Suppressor macrophage (primary cell): ENCODE measurements at places on chromosomes 4 and X.

DNA sequence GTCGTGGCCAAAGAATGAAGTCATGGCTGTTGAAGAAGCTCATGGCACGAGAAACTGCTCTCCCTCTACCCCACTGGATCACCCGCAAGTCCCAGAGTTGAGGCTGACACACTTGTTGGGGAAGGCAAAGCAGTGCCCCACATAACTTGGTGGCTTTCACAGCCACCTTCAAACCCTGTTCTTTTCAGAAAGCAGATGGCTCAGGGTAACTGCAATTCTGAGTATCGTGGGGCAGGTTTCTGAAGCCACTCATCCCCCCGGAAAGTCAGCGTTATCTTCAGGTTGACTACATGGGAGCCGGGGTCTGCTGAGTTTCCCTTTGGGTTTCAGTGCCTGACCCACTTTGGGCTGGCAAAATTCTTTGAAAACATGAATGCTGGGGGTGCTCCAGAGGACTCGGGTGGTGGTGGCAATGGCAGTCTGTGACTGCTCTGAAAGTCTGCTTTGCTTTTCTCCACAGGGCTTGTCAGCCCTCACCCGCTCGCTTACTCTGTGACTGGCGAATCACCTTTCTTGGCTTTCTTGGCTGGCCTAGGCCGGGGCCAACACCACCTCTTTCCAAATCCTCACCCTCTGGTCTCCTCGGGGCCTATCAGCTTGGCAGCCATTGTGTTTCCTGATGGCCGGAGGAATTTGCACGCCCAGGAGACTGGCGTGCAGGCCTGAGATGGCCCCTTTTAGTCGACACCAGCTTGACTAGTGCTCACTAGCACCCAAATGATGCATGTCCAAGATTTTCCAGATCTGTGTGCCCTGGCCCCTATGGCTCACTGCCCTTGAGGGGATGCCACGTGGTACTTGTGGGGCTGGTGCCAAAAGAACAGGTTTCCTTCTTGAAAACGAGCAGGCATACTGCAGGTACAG is 7.3 kb downstream of the PPP1R3F start:
- DNase-seq, result no peak

- no peak for DNase-seq
Observed at GRCh38 chr4:82753238-82753637, 45.4 kb downstream of the SCD5 start.

- DNase-seq, result no peak
Observed at GRCh38 chrX:133175605-133176004, 42.5 kb downstream of the TFDP3 start.

DNA sequence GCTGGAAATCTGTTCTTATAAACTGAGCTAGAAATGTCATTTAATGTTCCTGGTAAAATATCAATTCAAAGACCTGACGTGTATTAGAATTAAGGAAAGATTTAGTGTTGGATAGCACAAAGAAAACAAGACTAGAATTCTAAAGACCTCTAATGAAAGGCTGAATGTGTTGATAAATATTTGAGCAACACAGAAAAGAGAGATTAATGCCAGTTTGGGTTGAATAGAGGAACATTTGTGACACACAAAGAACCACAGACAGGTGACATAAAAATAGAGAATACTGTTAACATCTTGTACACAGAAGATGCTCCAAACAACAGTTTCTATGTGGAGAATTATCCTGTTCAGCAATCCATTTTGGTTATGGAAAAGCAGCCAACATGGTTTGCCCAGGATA is 222.1 kb upstream of the GALNT7 start:
- DNase-seq, result no peak

GRCh38 chr4:36638273-36638811 is 356.9 kb downstream of the DTHD1 start:
- DNase-seq, result no peak

DNA sequence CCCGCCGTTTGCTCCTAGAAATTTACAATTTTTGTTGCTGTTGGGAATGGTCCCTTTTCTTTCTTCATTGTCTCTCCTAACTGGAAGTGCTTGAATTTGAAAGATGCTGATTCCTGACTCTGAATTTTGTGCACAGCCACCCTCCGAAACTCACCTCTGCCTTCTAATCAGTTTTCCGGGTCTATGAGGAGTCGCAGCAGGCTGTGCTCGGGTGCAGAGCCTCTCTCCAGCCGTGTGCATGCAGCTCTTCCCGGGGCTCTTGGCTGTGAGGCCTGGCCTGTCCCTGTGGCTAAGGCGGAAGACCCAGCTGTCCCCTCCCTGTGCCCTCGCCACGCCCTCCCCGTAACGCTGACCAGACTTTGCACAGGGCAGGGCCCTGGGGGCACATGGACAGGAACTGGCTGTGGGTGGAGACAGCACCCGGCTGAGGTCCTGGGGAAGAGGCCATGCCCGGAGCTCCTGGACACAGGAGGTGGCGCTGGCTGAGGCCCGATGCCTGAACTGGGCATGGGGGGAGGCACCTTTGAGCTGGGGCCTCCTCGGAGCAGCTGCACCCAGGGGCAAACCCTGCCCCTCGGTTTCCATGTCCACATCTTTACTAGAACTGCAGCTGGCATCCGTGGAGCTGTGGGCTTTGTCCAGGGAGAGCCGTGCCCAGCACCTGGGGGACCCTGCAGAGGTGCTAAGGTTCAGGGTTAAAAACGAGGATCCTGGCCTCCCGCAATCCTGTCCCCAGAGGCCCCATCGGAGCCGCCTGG is 32.6 kb upstream of the SPON2 start:
- no peak for DNase-seq

GRCh38 chr4:118340109-118340508 is 12.7 kb downstream of the PRSS12 start:
- no peak for DNase-seq

- no peak for DNase-seq
Observed at GRCh38 chrX:17685026-17685425, 52.3 kb upstream of the SCML1 start.

GRCh38 chrX:131288738-131289511 is at the start of gene IGSF1:
Gene IGSF1 (minus strand): TSS chrX:131289306. CDS start chrX:131286674, 2,632 bp downstream.
- DNase-seq, result no peak

DNA sequence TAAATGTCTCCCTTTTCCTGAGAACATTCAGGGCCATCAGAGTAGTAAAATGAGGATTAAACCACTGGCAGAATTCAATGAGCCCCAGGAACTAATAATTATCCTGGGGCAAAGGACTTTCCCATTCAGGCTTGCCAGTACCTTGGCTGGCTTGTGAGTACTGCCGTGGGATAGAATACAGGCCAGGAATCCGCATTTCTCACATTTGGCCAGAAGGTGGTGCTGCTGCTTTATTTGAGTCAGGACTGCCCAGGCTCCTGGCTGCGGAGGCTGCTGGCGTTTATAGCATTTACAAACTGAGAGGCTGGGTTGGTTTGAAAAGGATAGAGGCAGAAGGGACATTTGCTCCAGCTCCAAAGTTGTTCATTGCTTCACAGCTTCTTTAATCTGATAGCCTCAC is 91.4 kb downstream of the RTL9 start:
- DNase-seq, result peak; percentile 72

- DNase-seq, result peak; percentile 73
Observed at GRCh38 chr4:185039508-185040273, 21.4 kb downstream of the HELT start.

GRCh38 chr4:111018216-111018615 is 395.3 kb upstream of the PITX2 start:
- DNase-seq, result no peak

GRCh38 chrX:13090027-13090338 is 45.6 kb upstream of the FAM9C start:
- no peak for DNase-seq

GRCh38 chr4:176277162-176277904 is 8.3 kb upstream of the ASB5 start:
- peak; percentile 62 for DNase-seq

- DNase-seq, result no peak
Observed at GRCh38 chr4:88286897-88287296, 2.5 kb upstream of the PPM1K start.

GRCh38 chr4:89336818-89337420 is 29.3 kb upstream of the GPRIN3 start:
- no peak for DNase-seq

DNA sequence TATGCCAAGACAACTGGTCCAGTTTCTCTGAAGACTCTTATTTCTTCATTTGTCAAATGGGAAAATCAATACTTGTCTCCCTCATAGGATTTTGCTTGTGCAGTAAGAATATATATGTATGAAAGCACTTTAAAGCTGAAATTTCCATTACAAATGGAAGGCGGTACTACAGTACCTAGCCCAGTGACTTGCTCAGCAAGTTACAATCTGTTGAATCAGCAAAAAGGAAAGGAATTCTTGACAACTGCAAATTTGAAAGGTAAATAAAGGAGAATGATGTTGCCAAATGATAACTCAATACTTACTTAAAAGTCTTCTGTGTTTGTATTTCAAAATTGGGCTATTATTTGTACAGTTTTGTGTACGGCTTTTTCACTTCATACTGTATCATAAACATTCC is 71.1 kb downstream of the PKD2 start:
- DNase-seq, result no peak

GRCh38 chr4:158513256-158513655 is 8.4 kb upstream of the RXFP1 start:
- peak; percentile 30 for DNase-seq

- no peak for DNase-seq
Observed at GRCh38 chr4:60404027-60404426, 796.1 kb upstream of the ADGRL3 start.

GRCh38 chr4:117577686-117578311 is 456.5 kb upstream of the NDST3 start:
- DNase-seq, result no peak

DNA sequence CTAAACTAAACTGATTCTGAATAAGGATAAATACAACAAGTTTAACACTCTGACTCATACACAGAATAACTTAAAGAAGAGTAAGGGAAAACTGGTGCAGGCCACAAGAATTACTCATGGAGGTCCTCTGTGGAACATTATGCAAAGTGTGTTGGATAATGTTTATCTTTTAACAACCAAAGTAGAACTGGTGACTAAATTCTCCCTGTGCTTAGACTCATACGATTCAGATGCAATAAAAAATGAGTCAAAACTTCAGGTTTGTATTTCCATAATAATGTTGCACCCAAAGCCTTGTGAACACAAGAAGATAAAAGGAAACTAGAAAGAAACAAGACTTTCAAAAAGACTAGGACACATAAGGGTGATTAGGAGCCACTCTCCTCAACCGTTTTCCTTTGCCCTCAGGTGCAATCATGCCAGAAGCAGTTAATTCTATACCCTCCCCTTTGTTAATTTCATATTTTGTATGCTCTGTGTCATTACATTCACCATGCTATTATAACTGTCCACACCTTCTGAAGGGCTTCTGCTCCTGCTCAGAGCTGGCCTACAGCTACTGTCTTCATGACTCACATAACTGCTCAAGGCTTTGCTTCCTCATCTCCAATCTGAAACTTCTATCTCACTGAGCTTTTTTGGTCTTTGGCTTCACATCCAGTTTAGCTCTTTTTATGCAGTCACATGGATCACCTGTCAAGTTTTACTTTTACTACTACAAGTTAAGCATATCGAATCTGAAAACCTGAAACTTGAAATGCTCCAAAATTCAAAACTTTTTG is 60.2 kb downstream of the KCNIP4 start:
- DNase-seq, result no peak

DNA sequence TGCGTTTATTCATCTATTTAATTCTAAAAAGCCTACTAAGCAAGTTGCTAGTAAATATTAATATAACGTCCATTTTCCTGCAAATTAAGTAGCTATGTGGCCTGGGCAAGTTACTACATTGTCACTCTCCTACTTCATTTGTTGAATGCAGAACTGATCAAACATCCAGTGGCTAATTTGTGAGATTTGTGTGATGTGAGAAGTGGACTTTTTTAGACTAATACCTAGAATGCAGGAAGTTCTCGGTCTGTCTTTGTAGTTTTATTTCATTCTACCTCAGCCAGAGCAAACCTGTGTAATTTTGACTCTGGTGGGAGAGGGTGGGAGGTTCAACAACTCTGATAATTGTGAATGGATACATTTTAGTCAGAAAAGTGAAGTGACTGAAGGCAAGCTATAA is 840 bp downstream of the GUF1 start:
- DNase-seq, result no peak

DNA sequence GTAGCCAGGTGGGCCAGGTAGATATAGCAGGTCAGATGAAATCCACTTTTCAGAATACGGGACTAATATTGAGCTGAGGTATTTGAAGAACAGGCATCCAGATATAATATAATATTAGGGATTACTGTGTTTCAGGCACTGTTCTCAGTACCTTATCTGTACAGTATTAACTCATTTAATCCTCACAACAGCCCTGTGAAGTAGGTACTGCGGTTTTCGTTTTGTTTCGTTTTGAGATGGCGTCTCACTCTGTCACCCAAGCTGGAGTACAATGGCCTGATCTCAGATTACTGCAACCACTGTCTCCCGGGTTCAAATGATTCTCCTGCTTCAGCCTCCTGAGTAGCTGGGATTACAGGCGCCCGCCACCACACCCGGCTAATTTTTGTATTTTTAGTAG is 129.6 kb downstream of the IL1RAPL2 start:
- no peak for DNase-seq

GRCh38 chr4:95170176-95170575 is 378.6 kb downstream of the UNC5C start:
- DNase-seq, result no peak

- no peak for DNase-seq
Observed at GRCh38 chr4:26162101-26162500, 158.7 kb upstream of the RBPJ start.

GRCh38 chrX:117973110-117973807 is 143.4 kb downstream of the KLHL13 start:
- DNase-seq, result no peak

GRCh38 chr4:81052119-81053068 is 21.9 kb downstream of the BMP3 start:
- peak; percentile 49 for DNase-seq

DNA sequence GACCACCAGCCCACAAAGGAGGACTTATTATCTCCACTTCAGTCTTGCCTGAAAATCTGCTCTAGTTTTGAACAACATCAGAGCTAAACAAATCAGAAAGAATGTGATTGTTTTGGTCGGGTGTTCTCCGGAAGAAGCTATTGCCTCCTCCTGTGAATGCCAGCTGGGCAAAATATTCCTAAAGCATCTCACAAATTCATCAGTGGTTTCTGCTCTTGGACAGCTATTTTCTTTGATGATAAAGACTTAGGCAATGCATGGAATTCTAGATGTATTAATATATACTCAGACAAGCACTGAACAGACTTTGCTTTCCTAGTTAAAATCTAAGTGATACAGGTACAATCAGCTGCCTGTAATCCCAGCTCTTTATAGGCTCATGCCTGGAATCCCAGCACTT is 71.8 kb downstream of the ASMT start:
- DNase-seq, result no peak

- DNase-seq, result no peak
Observed at GRCh38 chrX:139738581-139738980, 30.6 kb upstream of the MCF2 start.
